ENCODE measurements at places on chromosomes 1 and 21.

- DNase-seq = no peak
Observed at GRCh38 chr1:63545780-63546179, 22.5 kb downstream of the EFCAB7 start.

- DNase-seq = no peak
Observed at GRCh38 chr21:21210552-21210951, 212.3 kb downstream of the NCAM2 start.

GRCh38 chr1:154348429-154349076 lies 23.2 kb downstream of the ATP8B2 start:
- DNase-seq = no peak

GRCh38 chr1:6807782-6808181 lies 22.5 kb downstream of the CAMTA1 start:
- DNase-seq = no peak

- DNase-seq = no peak
Observed at GRCh38 chr1:172143384-172144055, 277.0 kb upstream of the C1orf105 start.

GRCh38 chr1:65980237-65980636 lies 187.5 kb downstream of the PDE4B start:
- no peak for DNase-seq

GRCh38 chr1:15062479-15063099 lies 91.0 kb upstream of the TMEM51 start:
- DNase-seq = no peak

DNA sequence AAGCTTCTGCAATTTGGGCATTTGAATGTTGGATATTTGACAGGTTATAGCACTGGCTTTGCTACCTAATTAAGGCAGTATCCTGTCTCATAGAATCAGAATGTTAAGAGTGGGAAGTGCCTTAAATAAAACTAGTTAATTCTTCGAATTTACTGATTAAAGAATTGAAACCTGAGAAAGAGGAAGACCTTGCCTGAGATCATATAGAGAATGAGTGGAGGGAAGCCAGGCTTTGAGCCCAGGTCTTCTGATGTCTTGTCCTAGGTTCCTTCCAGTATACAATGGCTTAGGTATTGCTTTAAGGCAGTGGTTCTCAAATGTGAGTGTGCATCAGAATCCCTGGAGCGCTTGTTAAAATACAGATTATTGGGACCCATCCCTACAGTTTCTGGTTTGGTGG lies 20.9 kb upstream of the SH3BGRL3 start:
- no peak for DNase-seq

DNA sequence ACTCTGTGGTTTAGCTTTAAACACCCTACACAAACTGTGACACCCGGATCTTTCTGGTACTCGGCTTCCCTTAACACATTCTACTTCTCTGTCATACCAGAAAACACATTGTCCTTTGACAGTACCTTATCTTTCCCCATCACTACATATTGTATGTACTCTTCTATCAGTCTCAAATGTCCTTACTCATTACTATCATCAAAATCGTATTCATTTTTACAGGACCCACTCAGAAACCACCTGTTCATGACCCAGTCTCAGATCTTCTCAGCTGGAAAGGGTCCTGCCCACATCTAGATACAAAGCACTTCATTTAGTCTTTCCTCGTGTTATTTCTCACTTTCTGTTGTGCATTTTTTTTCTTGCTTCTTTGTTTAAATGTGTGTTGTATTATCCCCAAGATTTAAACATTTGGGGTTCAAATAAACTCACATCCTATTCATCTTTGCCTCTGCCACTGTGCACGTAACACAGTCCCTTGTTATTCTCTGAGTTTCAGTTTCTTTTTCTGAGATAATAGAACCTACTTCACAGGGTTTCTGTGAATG lies 27.7 kb downstream of the CD34 start:
- DNase-seq = no peak

- no peak for DNase-seq
Observed at GRCh38 chr1:94486990-94487389, 54.6 kb downstream of the F3 start.

DNA sequence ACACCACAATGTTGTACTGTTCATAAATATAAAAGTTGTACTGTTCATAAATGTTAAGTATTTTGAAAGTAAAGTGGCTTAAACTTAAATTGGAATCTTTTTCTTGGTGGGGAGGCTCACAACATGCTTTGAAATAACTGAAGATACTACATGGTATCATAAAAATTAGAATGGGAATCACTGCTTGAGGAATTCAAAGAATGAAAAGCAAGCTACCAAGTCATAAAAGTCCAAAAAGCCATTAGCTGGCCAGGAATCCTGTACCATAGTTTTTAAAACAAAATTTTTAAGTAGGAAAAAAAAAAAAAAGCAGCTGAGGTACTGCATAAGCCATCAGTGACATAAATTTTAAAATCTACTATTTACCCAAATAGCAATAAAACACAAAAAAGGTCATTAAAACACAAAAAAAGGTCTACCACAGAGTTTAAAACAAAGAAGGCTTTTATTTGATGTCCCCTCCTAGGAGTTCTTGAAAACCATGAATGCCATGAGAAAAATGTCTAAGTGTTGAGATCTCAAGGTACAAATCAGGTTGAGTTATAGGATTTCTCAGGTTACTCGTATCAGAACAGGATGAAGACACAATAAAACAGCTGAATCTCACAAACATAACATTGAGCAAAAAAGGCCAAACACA lies 8.6 kb downstream of the ZZZ3 start:
- no peak for DNase-seq

All from mesenteric fat pad (tissue), 1 donor.